Stimulated activated CD8-positive, alpha-beta memory T cell treated with anti-CD3 and anti-CD28 coated beads, Interleukin-4, amount 100 ng/mL, for 1 hour (primary cell): ENCODE measurements at places on chromosomes 13 and 19.

- no peak for DNase-seq
Observed at GRCh38 chr13:105735281-105735680, 800.2 kb downstream of the EFNB2 start.

- DNase-seq, result no peak
Observed at GRCh38 chr13:113839536-113840204, 24.2 kb downstream of the GAS6 start.

- DNase-seq, result no peak
Observed at GRCh38 chr19:48445256-48445605, 552 bp upstream of the GRWD1 start.

DNA sequence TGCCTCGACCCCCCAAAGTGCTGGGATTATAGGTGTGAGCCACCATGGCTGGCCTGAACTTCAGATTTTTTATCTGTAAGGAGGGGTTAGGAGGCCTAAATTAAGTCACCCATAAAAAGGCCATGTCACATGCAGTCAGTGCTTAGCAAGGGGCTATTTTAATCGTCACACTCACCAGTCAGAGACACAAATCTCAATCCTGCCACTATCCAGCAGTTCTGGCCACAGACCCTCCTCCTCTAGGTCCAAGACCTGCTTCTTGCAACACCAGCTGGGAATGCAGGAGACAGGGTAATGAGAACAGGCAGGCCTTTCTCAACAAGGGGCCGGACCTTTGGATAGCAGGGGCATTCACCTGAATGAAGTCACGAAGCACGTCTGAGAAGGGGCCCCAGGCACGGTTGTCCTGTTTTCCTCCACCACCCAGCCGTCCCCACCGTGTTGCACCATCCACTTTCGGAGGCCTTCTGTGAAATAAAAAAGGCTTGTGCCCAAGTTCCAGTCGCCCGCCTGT lies 1.4 kb downstream of the FBXO27 start:
- no peak for DNase-seq

- DNase-seq, result peak; percentile 22
Observed at GRCh38 chr19:51531349-51532315, at the start of gene SIGLEC6. SIGLEC6 (minus strand) TSS chr19:51531670; CDS start chr19:51531648, 22 bp downstream.
